ENCODE measurements at places on chromosomes 3 and 15. TPM values are rescaled to one million over a fixed set of nuclear protein-coding genes. Genes with fewer than 3 reads are reported as not detected.

- DNase-seq = no peak
- no peaks in the 10 kb centered on the region for H3K36me3 ChIP-seq
- H3K27ac ChIP-seq = no peak overlapping the region
Measured at GRCh38 chr15:29058903-29059539, 173.2 kb downstream of the APBA2 start.

DNA sequence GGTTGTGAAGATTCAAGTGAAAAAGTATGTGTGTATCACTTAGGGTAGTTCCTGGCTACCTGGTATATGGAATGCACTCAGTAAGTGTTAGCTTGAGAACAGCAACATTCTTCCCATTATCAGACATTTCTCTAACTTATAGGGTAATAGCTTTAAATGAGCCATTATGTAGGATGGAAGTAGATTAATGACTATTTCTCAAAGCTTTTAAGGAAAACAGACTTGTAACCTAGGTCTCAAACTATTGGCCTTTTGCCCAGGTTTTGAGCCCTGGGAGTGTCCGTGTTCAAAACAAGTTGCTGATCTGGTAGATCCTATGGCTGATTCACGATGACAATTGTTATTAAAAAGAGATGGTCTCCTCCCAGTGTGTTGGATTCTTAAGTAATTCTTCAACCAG, 129.1 kb upstream of the UMPS start:
- no peaks in the 10 kb centered on the region for H3K36me3 ChIP-seq
- H3K4me3 ChIP-seq = no peak overlapping the region
- H3K27ac ChIP-seq = no peak overlapping the region
- H3K27me3 ChIP-seq = no peaks in the 10 kb centered on the region

GRCh38 chr3:14435175-14436014, 33.0 kb downstream of the SLC6A6 start:
- H3K36me3 ChIP-seq = no peaks in the 10 kb centered on the region
- H3K27me3 ChIP-seq = no peaks in the 10 kb centered on the region
- peak; percentile 78 for DNase-seq

GRCh38 chr3:123372686-123373473, 76.0 kb downstream of the ADCY5 start:
- no peaks in the 10 kb centered on the region for H3K27me3 ChIP-seq
- H3K36me3 ChIP-seq = no peaks in the 10 kb centered on the region
- H3K4me3 ChIP-seq = no peak overlapping the region
- peaks cover 14% of the 10 kb centered on the region for H3K4me1 ChIP-seq
- peak; percentile 4 for DNase-seq
- H3K27ac ChIP-seq = no peak overlapping the region

Gene SNRPN
- 91.1 TPM for total RNA-seq

GRCh38 chr3:62319570-62320243, 53.6 kb downstream of the FEZF2 start:
- H3K4me1 ChIP-seq = peaks cover 4% of the 10 kb centered on the region
- peaks cover 10% of the 10 kb centered on the region for H3K36me3 ChIP-seq
- no peak for DNase-seq
- H3K4me3 ChIP-seq = peak overlapping the region; percentile 57

DNA sequence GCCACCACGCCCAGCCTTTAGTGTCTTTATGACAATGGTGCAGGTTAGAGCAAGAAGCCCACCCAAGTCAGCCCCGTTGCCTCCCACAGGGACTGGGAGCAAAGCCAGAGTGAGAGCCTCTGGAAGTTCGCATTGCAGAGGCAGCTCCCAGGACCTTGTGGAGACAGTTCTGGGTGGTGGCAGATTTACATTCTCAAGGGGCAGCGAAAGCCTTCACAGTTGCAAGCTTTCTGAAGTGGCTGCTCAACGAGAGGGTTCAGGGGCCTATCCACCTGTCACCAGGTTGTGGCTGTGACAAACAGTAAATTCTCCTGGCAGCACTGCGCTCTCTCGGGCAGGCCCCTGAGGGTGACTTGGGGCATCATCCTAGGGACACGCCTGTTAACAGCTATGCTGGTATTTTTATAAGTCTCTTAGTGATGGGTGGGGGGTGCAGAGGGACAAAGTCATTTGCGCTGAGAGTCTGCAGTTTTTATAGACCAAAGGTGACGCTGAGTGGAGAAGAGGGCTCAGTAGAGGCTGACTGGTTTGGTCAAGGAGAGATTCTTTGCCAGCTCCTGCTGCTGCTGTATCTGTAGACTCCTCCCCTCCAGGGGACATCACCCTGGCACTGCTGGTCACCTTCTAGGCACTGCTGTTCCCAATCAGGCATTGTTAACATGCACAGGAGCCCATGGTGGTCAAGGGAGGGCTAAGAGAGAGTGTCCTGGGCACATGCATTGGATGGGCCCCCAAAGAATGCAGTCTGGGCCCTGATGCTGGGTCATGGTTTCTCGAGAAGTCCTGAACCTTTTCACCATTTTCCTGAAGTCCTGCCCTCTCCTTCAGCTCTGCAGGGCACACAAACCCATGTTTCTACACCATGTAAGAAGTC, 57.5 kb upstream of the KLF13 start:
- H3K27ac ChIP-seq = no peak overlapping the region
- H3K36me3 ChIP-seq = no peaks in the 10 kb centered on the region
- DNase-seq = no peak

Gene MKRN2OS
- total RNA-seq = not detected

Gene MGLL
- 194 TPM for total RNA-seq

Gene SCN11A
- total RNA-seq = 0.14 TPM

Gene IQCF5
- total RNA-seq = not detected

DNA sequence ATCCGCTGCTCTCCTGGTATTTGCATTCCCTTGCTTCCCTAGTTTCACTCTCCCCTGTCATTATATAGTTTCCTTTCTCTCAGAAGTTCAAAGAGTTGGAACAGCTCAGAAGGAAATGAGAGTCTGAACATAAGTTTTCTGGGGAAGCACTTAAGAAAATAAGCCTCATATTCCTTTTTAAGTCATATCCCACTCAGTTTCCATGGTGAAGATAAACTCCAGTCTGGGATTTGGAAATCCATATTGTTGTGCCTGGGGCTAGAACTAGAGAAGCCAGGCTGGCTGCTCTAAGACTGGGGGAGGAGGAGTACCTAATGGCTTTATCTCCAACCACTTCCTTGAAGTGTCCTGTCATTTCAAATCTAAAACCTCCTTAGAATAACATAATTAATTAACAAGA, 134.2 kb upstream of the ALCAM start:
- DNase-seq = no peak
- no peak overlapping the region for H3K27ac ChIP-seq
- no peaks in the 10 kb centered on the region for H3K36me3 ChIP-seq
- H3K4me1 ChIP-seq = no peaks in the 10 kb centered on the region

Gene ST3GAL6
- 29.4 TPM for total RNA-seq

DNA sequence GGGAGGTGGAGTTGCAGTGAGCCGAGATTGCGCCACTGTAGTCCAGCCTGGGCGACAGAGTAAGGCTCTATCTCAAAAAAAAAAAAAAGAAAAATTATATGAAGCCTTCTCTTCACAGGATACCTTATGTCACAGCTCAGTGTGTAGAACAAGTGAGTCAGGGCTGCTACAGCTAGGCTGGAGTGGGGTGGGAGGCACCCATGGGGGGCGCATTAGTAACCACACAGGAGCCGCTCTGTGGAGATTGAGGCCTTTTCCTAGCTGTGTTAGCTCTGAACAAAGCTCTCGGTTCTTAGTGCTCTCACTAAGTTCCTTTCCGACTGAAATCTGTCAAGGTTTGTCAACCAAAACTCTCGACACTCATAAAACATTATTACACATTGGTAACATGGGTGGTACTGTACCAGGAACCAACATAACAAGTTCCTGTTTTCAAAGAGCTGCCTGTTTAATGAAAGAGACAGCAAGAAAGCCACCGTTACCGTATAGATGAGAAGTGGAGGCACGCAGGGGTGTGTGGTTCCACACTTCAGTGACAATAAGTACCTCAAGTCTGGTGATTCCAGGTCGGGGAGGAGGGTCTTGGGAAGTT, 4.5 kb downstream of the LRRC31 start:
- no peaks in the 10 kb centered on the region for H3K27me3 ChIP-seq
- no peak for DNase-seq
- no peak overlapping the region for H3K4me3 ChIP-seq

GRCh38 chr3:65024148-65024547, 336.3 kb upstream of the ADAMTS9 start:
- no peak overlapping the region for H3K4me3 ChIP-seq
- H3K27ac ChIP-seq = no peak overlapping the region
- DNase-seq = no peak
- no peaks in the 10 kb centered on the region for H3K4me1 ChIP-seq
- no peaks in the 10 kb centered on the region for H3K36me3 ChIP-seq
- H3K27me3 ChIP-seq = no peaks in the 10 kb centered on the region
